ENCODE measurements at places on chromosomes 4 and X. TPM values are rescaled to one million over a fixed set of nuclear protein-coding genes. Genes with fewer than 3 reads are reported as not detected.

The GPRASP1 gene
- 2.5 TPM for total RNA-seq

DNA sequence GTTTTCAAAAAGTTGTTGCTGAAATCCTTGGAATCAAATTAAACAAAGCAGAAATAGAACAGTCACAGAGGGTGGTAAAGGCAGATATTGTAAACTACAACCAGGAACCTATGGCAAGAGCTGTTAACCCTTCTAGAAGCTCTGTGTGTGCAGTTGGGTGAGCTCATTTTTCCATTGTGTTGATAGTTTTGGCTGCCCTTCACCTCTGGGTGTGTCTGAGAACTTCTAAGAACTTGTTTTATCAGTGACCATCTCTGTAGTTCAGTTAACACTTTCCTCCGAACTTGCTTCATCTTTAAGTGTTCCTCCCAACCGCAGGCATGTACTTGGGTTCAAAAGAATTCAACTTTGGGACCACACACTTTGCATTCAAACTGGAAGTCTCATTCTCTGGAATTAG, 32.7 kb downstream of the RBMX start:
- no peak for DNase-seq

- DNase-seq: no peak
These were observed 118.5 kb downstream of the GLUD2 start for GRCh38 chrX:121165930-121166359.

GRCh38 chr4:95537863-95538488, 10.8 kb downstream of the UNC5C start:
- DNase-seq: no peak

- DNase-seq: no peak
These were observed 46.1 kb upstream of the FAM9C start for GRCh38 chrX:13090339-13091110.

- DNase-seq: no peak
These were observed 82.6 kb downstream of the ANXA3 start for GRCh38 chr4:78634011-78634664.

- DNase-seq: no peak
These were observed 18.7 kb upstream of the XPNPEP2 start for GRCh38 chrX:129719931-129720530.

Measured in colonic mucosa (tissue), 4 donors.